Neural progenitor cell (in vitro differentiated cells): ENCODE measurements at places on chromosomes 4 and X. TPM values are rescaled to one million over a fixed set of nuclear protein-coding genes. Genes with fewer than 3 reads are reported as not detected.

DNA sequence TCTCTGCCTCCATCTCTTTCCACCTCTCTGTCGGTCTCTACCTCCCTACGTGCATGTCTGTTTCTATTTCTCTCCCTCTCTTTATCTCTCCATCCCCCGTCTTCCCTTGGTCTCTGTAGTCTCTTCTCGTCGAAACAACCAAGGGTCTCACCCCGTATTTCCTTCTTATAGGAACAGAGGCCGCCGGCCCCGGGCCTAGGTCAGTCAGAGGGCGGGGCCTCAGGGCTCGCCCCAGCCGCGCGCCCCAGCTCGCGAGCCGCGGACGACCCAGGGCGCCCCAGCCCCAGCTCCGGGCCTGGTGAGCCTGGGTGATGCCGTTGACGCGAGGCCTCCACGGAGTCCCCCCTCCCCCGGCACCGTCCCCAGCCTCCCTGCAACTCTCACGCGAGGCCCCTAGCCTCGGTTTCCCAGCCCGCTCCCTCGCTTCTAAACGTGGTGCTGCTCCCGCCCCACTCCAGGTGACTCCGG lies 6.6 kb downstream of the TIMM17B start:
- peak; percentile 61 for DNase-seq

DNA sequence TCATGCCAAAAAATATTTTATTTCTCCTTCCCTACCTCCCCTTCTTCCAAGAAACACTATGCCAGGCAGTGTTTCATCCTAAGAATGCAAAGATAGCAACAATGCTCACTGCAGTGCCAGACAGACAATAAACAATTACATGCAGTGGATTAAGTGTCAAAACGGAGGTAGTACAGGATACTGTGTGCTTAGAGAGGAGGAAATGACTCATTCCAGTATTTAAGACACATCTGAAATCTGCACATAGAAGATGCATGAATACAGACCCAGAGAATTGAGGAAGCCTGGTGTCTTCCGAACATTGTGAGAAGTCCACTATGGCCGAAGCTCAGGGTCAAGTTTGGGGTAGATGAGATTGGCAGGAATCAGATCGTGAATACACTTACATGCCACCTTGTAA lies 326.4 kb downstream of the PPP3CA start:
- DNase-seq: no peak

GRCh38 chr4:128384765-128385598 lies 97.4 kb upstream of the PGRMC2 start:
- no peak for DNase-seq

DNA sequence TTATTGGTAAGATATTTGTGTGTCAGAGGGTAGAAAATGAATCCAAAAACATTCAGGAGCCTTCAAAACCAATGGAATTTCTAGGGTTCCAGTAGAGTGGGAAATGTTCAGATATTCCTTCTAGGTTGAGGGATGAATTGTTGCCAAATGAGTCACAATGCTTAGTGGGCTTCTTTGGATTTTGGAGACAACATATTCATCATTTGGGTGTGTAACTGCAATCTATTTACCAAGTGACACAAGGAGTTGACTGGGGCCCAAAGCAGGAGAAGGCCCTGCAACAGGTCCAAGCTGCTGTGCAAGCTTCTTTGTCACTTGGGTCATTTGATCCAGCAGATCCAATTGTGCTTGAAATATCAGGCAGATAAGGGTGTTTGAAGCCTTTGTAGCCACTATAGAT lies 551.5 kb upstream of the PITX2 start:
- no peak for DNase-seq

GRCh38 chr4:84573385-84574068 lies 9.4 kb upstream of the CDS1 start:
- no peak for DNase-seq

DNA sequence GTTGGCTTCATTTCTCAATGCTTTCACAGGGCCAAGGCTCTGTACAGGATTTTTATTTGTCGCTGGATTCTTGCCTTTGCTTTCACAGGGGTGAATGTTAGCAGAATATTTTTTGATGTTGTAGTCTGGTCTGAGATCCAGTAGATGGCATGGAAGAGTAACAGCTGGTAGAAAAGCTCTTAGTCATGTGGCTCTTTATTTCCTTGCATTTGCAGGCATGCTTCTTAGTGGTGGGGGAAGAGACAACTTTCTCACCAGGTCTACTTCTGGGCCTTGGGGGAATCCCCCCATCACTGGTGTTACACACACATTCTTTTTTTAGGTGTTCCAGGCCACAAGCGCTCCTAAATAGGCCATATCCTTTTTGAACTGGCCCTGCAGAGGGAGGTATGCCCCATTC lies 58.2 kb upstream of the DKK2 start:
- DNase-seq: no peak

GRCh38 chr4:143260750-143261149 lies 75.9 kb upstream of the GAB1 start:
- DNase-seq: no peak

DNA sequence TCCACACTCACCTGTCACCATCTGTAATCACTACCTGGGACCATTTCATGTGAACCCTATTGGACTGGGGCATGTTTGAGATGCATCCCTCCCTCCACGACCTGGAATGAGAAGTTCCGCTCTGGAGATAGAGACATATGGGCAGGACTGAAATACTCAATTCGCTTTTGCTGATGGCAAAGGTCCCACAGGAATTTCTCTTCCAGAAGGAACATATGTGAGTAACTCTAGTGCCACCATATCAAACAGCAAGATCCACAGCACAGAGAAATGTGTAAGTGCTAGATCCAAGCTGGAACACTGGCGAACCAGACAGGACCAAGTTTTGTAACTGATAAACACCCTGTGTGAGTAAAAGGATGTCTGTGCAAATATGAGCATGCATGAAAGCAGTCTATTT lies 43.9 kb downstream of the SEL1L3 start:
- no peak for DNase-seq

GRCh38 chr4:173013232-173013930 lies 155.2 kb upstream of the GALNT7 start:
- peak; percentile 54 for DNase-seq

- no peak for DNase-seq
Observed at GRCh38 chr4:89579771-89580170, 257.2 kb downstream of the SNCA start.

GRCh38 chr4:5164221-5164912 lies 113.1 kb downstream of the STK32B start:
- no peak for DNase-seq

DNA sequence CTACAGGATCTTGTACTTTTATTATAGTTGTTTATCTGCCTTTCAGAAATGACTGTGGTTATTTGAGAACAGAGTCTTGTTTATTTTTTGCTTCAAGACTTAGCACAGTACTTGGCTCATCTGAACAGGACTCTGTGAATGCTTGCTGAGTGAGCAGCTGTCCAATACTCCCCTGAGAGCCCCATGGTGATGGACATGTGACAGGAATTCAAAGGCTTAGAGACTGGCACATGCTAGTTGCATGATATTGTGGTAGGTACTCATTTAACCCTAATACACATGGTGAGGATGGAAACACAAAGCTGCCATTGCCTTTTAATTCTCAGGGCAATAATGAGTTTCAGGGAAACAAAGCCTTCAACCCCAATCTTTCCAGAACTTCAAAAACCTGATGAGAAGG lies 97.3 kb downstream of the GEMIN8 start:
- DNase-seq: no peak

DNA sequence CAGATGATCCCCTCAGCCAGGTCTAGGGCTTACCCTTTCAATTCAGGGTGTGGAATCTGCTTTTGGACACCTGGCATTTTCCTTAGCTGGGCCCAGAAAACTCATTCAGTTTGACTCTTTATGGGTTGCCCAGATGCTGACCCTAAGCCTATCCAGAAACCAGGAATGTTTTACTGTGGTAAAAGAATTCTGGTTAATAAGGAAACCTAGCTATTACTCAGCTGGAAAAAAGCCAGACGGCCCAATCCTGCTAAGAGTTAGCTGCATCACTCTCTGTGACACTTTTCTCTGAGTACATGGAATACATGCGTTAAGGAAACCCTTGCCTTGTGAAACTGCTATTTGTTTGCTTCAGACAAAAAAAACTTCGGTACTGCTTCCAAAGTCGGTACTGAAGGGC lies 28.0 kb downstream of the ING2 start:
- no peak for DNase-seq

GRCh38 chr4:17009871-17010367 lies 111.5 kb upstream of the LDB2 start:
- DNase-seq: no peak

- DNase-seq: no peak
Observed at GRCh38 chrX:24732766-24733500, 39.2 kb downstream of the POLA1 start.

DNA sequence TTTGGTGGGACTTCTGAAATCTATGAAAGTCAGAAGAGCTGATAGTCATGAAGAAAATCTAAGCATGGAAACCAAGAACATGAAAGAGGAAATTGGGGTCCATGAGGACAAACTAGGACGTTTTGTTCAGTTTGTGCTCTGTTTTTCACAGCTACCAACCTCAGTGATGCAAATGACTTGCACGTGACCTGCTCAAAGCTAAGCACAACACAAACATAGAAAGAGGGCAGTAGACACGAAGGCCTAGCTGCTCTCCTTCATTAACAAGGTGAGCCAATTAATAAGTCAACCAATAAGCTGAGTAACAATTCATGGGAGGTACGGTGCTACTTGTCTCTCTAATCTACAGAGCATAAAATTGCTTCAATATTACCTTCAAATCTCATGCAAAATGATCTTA lies 684.1 kb downstream of the TRAM1L1 start:
- DNase-seq: no peak

DNA sequence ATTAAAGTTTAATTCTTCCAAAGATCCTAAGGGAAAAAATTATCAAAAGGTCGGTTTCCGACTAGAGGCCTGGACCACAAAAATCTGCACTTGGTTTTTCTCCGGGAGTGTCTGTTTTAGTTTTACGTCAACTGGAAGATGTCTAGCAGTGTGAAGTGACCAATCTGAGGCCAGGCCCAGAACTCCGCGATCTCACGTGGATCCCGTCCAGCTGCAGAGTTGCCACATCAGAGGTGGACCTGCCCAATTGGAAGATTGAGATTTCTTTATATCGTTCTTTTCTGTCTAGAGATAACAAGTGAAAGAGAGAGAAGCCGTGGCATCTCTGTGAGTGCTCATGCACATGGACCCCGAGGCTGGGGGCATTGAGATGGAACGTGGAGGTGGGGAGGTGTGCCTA lies 115.8 kb downstream of the AFF1 start:
- DNase-seq: no peak

- DNase-seq: no peak
Observed at GRCh38 chrX:7047951-7048350, 99.6 kb upstream of the STS start.

GRCh38 chrX:41108007-41108406 lies 22.8 kb downstream of the USP9X start:
- no peak for DNase-seq

Gene SH3RF1
- 14.1 and 17.1 TPM in 2 replicates for total RNA-seq

Gene QRFPR
- total RNA-seq: 0.25 TPM in 1 of 2 replicates, not detected in the other

Gene P2RY4
- total RNA-seq: 0.28 TPM in 1 of 2 replicates, not detected in the other

Gene MAGEA11
- not detected in 2 replicates for total RNA-seq

Gene IL13RA1
- total RNA-seq: 1.8 and 3.2 TPM in 2 replicates

Gene PCDH18
- 162 and 220 TPM in 2 replicates for total RNA-seq

Gene RGN
- total RNA-seq: 0.62 and 0.92 TPM in 2 replicates

Gene IBSP
- total RNA-seq: not detected in 2 replicates

Gene MTMR1
- 17.4 and 18.0 TPM in 2 replicates for total RNA-seq

Gene GAGE12H
- total RNA-seq: not detected in 2 replicates

Gene SOX3
- total RNA-seq: 20.4 and 38.7 TPM in 2 replicates

Gene AKAP14
- total RNA-seq: not detected in 2 replicates

Gene MAGEB17
- total RNA-seq: 0.09 TPM in 1 of 2 replicates, not detected in the other

Gene CXorf49
- total RNA-seq: not detected in 2 replicates

Gene HEPH
- 112 and 168 TPM in 2 replicates for total RNA-seq

Gene CT45A9
- not detected in 2 replicates for total RNA-seq

Gene NAT8L
- 0.62 and 3.4 TPM in 2 replicates for total RNA-seq

Gene VCX2
- not detected in 2 replicates for total RNA-seq

Gene LRIT3
- 0.09 and 0.15 TPM in 2 replicates for total RNA-seq

Gene SULT1E1
- not detected in 2 replicates for total RNA-seq

Gene ART3
- not detected in 2 replicates for total RNA-seq

Gene CSAG1
- total RNA-seq: not detected in 2 replicates
